IPS-NIHi11 (cell line): ENCODE measurements at places on chromosomes 7 and 10.

GRCh38 chr7:108099713-108100112 lies 30.4 kb downstream of the LAMB4 start:
- no peak for DNase-seq

DNA sequence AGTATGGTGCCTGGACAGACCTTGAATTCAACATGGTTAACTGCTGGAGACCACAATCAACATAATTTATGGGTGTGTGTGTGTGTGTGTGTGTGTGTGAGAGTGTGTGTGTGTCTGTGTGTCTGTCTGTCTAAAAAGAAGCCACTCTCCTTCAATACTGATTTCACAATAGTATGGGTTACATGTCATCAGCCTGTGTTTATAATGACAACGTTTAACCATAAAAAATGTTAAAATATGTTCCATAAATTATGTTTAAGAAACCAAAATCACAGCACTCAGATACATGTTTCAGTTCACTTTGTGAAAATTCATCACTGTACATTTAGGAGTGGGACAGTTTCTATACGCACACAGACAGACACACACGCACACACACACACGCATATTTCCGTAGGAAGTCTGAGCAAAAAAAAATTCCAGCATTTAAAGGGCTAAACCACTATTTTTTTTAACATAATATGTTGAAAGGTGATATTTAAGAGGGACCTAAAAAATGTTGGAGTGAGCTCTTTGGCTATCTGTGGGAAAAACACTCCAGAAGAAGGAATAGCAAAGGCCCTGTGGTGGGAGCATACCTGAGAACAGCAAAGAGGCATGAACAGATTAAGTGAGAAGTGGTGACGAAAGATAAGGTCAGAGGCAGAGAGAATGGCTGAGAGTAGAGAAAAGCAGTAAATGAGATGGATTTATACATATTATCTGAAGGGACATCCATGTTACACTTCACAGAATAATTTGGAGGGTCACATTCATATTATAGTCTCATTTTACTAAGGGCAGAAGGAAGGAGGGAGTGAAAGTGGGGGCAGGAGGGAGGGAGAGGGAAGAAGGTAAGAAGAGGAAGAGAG lies 10.9 kb downstream of the PDZD8 start:
- no peak for DNase-seq

DNA sequence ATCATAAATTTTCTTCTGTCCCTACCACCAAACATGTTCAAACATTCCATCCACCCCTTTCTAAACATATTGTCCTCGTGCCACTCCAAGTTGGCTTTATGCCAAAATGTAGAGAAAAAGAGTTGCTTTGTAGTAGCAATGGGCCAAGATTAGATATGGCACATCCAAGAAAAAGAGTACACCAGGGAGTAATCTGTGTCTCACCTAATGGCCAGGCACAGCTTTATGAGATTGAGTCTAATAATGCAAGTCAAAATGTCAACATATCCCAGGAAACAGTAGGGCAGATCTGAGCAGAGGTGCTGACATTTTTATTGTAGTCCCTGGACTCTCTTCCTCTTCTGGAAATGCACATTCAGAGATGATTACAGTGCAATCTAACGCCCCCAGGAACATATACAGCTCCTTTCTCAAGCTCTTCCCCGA lies 5.7 kb upstream of the OR6V1 start:
- DNase-seq: no peak

DNA sequence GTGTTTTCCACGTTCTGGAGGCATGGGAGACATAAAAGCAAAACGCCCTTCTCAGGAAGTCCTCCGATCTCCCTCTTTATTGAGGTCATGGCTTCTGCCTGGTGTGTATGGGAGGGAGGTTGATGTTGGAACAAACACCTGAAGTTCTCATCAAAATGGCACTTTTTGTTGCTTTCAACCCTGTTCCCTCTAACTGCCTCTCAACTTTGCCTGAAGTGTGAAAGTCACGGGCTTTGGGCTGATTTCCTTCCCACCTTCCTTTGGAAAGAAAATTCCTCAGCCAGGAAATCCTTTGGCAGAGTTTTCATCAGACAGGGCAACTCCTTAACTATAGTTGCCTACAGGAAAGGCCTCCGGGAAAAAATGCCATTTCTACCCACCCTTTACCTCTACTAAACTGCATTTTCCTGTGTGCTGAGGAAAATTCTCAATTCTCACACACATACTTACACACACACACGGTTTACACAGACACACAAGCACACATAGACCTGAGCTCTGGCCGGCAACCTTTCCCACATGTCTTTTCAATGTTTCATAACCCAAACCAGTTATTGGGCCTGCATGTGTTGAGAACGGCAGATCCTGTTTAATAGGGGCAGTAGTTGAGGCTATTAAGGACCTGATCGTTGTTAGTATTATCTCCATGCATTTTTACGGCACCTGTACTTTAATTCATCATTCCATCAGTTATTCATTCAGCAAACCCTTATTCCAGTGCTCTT lies 36.4 kb downstream of the CYP17A1 start:
- DNase-seq: no peak

DNA sequence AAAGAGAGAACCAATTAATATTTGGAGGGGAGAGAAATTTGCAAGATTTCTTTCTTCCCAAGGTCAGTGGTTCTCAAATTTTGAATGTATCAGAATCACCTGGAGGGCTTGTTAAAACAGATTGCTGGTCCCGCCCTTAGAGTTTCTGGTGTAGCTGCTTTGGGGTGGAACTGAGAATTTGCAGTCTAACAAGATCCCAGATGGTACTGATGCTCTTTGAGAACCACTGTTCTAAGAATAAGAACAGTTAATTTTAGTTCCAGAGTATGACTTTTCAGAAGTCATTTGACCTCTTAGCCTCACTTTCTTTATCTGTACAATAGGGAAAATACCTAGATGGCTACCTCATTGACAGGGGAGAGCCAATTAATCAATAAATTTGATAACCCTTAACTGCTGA lies 161.6 kb downstream of the PRKG1 start:
- DNase-seq: no peak
